ENCODE measurements at places on chromosomes 7 and 10.

DNA sequence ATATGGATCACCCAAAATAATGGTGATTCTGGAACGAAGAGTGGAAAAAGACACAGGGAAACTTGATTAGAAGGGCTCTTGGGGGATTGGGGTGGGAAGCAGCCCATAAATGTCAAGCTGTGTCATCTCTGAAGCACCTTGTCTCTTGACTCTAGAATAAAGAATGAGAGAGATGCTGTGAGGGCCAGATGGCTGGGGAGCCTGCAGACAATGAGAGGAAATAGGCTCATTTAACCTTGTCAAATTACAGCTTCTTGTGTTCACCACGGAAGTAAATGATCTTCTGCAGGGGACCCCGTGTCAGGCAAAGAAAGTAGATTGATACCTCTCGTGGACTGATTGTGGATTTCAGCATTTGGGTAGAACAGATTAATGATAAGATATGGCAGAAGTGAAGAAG, 159.3 kb downstream of the ST7 start:
- DNase-seq, result no peak

DNA sequence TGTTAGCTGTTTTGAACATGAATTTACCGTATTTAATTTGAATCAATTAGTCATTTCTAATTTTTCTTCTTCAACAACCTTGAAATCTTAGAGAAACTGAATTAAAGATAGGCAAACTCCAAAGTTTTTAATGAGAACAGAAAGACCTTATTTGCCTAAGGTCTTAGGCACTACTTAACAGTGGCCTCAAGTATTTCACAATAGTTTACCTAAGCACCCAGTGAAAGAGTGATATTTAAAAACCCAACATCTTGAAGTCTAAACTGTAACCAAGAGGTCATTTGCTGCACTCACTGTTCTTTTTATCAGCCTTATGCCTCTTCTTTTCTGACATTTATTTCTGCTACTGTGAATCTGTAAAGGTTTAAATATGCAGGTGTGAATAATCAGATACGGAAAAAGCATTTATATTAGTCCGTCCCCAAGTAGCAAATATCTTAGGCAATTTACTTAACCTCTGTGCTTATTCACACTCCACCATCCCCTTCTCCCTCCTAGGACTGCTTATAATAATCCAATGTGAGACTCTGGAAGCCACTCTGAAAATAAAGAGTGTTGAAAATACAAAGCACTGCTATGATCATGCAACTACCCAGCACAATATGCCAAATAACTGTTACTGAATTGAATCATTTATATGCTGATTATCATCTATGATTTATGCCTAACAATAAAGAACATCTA, 105.7 kb downstream of the ELAPOR2 start:
- DNase-seq, result no peak

DNA sequence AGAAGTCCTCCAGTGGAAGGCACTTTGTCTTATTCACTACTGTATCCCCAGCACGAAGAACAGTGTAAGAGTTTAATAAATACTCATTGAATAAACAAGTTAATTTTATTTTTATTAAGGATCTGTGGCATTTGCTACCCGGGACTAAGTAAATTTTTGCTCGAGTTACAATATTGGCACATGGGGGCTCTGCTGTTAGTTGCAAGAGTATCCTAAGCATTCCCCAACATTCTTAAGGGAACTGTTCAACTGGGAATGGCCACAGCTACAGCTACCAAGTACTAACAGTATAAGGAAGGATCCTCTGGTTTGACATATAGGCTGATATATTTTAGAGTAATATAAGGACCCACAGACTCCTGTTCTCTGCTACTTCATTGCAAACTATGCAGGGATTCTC, 8.7 kb upstream of the LRRTM3 start:
- no peak for DNase-seq

GRCh38 chr7:73861305-73861704, 346 bp downstream of the TMEM270 start:
- no peak for DNase-seq

GRCh38 chr7:18575622-18576572, 80.3 kb downstream of the HDAC9 start:
- DNase-seq, result no peak

- no peak for DNase-seq
Measured at GRCh38 chr10:42933448-42934340, 143.2 kb upstream of the RET start.

GRCh38 chr7:129908181-129908580, 44.6 kb downstream of the UBE2H start:
- DNase-seq, result no peak

- no peak for DNase-seq
Measured at GRCh38 chr10:89894051-89894450, 192.7 kb downstream of the KIF20B start.

DNA sequence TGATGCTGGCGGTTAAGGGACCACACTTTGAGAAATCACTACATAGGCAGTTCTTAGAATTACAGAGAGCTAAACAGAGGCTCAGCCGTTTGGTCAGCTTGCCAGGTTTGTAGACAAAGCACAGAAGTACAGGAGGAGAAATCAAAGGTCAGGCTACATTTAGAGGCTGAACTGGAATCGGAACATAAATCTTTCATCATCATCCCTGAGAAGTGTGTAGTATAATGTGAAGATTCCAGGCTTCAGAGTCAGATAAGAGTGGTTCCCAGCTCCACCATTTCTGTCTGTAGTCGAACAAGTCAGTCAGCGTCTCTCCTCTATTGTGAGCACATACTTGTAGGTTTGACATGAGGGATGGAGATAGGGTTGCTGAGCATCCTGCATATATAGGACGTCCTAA, 18.9 kb downstream of the CDK1 start:
- DNase-seq, result no peak

GRCh38 chr10:128526791-128527375, 400.7 kb upstream of the MKI67 start:
- peak; percentile 70 for DNase-seq

DNA sequence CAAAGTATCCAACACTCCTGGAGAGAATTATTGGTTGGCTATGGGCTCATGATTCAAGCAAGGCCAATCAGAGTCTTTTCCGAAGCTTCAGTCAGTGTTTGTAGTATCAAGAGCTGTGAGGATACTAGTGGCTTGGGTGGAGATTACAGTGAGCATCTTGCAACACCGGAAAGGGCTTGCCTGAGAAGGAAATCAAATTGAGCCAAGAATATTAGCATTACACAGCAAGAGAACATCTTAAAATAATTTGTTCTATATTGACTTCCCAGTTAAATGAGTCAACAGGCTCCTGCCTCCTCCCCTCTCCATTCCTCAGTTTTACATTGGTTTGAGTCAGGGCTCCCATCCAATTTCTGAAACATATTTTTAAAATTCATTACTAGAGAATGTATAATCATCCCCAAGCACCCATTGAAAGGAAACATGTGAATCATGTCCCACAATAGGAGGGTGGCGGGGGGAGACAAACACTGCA, 127.4 kb downstream of the ELAPOR2 start:
- DNase-seq, result no peak

DNA sequence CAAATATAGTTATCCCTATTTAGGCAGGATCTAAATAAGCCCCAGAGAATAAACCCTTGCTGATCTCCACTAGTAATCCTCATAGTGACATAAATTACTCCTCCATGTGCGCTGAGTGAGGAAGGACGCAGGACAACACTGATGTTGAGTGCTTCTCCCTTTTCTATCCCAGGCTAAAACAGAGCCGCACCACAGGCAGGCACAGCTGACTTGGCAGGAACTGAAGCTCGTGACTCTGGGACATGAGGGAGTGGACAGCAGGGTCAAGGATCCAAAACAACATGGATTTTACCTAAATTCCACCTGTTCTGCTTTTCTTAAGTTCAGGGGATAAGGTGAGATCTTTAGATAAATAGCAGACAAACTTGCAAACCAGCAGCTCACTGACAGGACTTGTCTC, 46.0 kb downstream of the VOPP1 start:
- DNase-seq, result no peak

DNA sequence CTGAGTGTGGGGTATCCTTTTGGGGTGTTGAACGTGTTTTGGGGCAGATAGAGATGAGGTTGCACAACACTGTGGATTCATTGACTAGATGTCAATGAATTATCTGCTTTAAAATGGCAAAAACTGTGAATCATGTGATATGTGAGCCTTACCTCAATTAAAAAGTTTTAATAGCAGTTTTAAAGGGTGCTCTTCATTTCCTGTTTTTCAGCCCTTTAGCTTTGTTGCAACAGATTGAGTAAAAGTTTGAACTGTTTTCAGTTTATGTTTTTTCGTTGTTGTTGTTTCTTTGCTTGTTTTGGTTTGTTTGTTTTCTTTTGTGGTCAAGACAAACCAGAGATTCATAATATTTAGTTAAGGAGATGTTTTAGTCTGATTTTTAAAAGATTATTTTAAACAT, 9.4 kb downstream of the TAS2R41 start:
- DNase-seq, result no peak

- DNase-seq, result peak; percentile 41
Measured at GRCh38 chr7:157703534-157704195, 366.9 kb downstream of the DNAJB6 start.

DNA sequence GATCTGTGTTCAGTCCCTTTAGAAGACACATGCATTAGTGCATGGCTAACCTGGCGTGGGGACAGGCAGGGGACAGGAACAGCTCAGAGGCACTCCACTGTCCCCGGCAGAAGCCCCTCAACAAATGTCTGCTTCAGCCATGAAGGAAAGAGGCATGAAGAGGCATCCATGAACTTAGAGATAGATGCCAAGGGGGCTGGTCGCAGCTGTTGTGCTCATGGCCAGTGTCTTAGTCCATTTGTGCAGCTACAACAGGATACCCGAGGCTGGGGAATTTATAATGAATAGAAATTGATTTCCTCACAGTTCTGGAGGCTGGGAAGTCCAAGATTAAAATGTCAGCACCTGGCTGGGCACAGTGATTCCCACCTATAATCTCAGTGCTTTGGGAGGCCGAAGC, 14.5 kb upstream of the GNA12 start:
- no peak for DNase-seq

GRCh38 chr7:99132595-99133321, 11.2 kb downstream of the SMURF1 start:
- DNase-seq, result no peak

GRCh38 chr7:14858410-14858809, 44.1 kb downstream of the DGKB start:
- DNase-seq, result no peak

- no peak for DNase-seq
Measured at GRCh38 chr10:78458983-78459638, 425.4 kb downstream of the RPS24 start.

- DNase-seq, result no peak
Measured at GRCh38 chr7:103990991-103991390, 1.5 kb upstream of the RELN start.

- no peak for DNase-seq
Measured at GRCh38 chr7:113338071-113338696, 219.8 kb upstream of the SMIM30 start.

DNA sequence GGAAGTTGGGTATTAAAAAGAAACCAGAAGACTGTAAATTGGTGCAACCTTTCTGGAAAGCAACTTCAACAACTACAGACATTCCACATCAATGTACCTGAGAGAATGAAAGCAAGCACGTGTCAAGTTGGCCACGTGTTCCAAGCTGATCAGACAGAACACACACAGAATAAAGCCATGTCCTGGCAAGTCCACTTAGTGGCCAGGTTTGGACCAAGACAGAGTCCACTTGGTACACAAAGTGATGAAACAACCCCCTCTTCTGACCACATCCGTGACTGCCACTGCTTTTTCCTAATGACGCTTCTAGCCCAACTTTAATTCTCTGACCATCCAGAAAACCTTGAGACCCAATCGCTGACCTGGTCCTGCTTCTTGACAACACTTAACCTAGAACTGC, 109.4 kb downstream of the ABLIM1 start:
- DNase-seq, result peak; percentile 71

- DNase-seq, result no peak
Measured at GRCh38 chr10:60704471-60704870, 73.8 kb upstream of the CDK1 start.

DNA sequence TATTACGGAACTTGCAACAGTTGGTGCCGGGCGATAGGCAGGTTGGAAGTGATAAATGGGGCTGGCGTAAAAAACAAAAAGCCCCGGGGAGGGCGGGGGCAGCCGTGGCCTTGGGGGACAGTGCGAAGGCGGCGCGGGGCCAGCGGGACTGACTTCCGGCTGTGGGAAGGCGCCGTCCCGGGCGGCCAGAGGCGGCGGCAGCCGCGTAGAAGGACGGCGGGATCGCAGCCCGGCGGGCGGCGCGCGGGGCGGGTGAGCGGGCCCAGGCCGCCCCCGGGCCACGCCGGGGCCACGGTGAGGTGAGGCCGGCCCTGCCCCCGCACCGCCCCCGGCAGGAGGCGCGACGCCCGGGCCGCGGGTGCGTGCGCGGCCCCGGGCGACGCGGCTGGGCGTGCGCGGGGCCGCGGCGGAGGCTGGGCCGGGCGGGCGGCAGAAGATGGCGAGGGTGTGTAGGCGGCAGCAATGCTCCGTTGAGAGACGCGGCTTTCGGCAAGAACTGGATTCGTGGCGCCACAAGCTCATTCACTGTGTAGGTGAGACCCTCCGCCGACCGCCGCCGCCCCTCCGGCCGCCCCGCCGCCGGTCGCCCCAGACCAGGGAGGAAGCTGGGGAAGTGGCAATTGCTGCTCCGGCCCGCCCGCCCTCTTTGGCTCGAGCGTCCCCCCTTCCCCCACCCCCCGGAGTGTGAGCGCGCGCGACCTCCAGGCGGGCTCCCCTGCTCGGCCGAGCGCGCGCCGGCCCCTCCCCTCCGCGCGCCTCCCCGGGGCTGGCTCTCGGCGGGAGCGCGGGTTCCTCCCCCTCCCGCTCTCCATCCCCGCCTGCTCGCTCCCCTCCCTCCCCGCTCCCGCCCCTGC, at the start of gene LCOR:
Gene LCOR (plus strand): TSS at position 432 of the 854 bp plus-strand sequence. CDS start 116,760 bp downstream, outside the sequence.
- DNase-seq, result peak; percentile 89
